ENCODE measurements at places on chromosomes 6 and 20.

DNA sequence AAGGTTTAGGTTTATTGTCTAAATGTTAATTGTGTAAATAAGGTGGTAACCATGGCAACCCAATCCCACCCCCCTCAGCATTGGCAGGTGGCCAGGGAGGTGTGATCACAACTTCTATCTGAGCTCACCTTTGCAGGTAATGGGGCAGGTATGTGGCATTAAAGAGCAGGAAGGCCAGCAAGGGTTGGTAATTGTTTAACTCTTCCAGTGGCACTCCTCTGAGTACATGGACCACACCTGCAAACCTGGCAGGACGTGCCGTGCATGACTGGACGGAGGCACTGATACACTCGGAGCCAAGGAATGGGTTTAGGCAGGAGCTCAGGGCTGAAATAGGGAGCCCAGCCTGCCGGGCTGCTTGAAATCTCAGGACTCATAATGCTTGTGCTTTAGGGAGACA lies 107.0 kb upstream of the BMP2 start:
- DNase-seq = no peak

DNA sequence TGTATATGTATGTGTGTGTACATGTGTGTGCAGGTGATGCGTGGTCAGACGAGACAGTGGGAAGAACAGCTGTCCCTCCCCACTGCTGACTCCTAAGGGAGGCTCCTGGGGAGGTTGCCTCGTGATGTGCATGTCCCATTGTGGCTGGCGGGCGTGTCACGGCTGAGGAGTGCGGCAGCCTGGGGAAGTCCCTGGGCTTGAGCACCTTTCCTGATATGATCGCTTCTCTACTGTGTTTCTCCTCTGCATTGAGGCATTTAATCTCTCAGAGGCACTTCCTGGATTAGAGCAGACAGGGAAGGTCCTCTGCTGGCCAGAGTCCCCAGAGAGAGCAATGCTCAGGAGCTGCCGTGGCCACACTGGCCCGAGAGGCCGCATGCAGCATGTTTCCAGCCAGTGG lies 11.4 kb downstream of the NPBWR2 start:
- DNase-seq = no peak

DNA sequence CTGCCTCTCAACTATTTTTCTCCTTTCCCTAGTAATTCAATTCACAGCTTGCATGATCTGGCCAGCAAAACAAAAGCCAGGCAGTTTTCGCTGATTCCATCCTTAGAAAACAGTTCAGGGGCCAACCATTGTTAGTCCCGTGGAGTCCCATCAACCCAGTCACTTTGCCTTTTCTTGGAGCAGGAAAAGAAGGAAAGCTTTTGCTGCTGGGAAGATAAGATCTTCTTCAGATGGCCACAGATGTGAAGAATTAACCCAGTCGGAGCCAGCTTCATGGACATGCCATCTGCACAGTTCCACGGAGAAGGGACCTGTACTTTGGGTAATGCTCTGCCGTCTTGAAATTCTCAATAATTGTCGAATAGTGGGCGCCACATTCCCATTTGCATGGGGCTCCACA lies 76.9 kb upstream of the TSHZ2 start:
- no peak for DNase-seq

DNA sequence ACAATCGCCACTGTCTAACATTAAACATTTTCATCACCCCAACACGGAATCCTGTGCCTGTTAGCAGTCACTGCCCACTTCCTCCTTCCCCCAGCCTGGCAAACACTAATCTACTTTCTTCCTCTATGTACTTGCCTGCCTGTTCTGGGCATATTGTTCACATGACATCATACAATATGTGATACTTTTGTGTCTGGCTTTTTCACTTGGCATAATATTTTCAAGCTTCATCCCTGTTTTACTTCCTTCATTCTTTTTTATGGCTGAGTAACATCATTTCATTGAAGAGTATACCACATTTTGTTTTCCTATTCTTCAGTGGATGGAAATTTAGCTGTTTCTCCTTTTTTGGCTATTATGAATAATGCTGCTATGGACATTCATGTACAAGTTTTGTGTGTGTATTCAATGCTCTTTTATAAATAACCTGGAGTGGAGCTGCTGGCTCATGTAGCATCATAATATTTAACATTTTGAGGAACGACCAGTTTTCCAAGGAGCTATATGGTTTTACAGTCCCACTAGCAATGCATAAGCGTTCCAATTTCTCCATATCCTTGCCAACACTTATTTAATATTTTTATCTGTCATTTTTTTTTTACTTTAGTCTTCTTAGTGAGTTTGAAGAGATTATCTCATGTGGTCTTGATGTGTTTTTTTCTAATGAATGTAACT lies 360.1 kb downstream of the HDGFL1 start:
- DNase-seq = no peak

GRCh38 chr20:25058847-25059810 lies 1.2 kb upstream of the ACSS1 start:
- no peak for DNase-seq

DNA sequence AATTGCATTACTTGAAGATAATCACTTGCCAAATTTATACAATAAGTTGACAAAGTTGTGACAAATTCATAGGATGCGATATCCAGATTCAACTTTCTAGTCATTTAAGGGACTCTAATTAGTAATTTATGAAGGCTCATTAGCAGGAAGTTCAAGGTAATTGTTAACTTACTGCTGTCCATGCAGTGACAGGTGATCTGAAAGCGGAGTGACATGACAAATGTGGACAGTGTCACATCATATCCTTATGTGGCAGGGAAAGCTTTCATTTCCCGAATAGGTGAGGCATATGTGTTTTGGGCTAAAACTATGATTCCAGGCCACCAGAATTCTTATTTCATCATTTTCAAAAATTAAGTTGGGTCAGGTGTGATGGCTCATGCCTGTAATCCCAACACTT lies 115.9 kb upstream of the BMP2 start:
- DNase-seq = no peak

- DNase-seq = no peak
Measured at GRCh38 chr6:134375220-134375580, 57.3 kb upstream of the SGK1 start.

DNA sequence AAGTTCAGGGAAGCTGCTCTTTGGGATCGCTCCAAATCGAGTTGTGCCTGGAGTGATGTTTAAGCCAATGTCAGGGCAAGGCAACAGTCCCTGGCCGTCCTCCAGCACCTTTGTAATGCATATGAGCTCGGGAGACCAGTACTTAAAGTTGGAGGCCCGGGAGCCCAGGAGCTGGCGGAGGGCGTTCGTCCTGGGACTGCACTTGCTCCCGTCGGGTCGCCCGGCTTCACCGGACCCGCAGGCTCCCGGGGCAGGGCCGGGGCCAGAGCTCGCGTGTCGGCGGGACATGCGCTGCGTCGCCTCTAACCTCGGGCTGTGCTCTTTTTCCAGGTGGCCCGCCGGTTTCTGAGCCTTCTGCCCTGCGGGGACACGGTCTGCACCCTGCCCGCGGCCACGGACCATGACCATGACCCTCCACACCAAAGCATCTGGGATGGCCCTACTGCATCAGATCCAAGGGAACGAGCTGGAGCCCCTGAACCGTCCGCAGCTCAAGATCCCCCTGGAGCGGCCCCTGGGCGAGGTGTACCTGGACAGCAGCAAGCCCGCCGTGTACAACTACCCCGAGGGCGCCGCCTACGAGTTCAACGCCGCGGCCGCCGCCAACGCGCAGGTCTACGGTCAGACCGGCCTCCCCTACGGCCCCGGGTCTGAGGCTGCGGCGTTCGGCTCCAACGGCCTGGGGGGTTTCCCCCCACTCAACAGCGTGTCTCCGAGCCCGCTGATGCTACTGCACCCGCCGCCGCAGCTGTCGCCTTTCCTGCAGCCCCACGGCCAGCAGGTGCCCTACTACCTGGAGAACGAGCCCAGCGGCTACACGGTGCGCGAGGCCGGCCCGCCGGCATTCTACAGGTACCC lies at the start of gene ESR1:
ESR1 (plus strand) TSS at position 170 of the 858 bp plus-strand sequence; CDS start at position 401, 231 bp downstream.
- DNase-seq = no peak

DNA sequence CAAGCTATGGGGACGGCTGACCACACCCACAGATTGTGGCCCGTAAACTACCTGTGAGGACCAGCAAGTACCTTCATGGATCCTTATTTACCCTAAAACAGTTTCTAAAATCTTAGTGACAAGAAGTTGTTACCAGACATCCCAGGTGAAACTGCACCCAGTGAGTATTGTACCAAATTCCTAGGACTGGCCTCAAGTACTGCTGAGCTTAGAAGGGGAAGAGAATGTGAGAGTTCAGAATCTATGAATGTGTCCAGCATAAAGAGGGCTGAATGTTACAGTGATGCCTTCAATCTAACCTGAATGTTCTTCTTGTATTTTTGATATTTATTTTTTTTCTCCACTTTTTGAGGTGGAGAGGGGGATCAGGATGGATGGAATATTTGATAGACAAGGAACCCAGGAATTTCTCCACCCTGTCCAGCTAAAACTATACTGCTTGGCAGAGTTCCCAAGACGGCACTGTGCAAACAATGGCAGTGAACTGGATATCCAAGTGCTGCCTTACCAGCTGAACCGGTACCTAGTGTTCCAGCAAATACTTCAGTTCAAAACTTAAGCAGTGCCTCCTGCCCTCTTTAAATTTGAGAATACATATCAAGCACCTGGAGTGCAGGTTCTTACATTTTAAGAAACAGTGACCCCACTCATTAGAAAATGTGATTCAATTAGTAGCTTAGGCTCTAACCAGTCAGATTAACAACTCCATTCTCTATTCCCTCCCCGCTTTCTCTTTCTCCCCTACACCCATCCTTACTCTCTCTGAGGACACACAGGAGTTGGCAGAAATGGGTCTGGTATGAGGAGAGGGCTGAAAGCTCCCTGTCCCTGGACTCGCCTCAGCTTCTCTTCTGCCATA lies 427.3 kb upstream of the FLRT3 start:
- no peak for DNase-seq

GRCh38 chr6:150729188-150729748 lies 129.6 kb downstream of the PLEKHG1 start:
- DNase-seq = no peak

DNA sequence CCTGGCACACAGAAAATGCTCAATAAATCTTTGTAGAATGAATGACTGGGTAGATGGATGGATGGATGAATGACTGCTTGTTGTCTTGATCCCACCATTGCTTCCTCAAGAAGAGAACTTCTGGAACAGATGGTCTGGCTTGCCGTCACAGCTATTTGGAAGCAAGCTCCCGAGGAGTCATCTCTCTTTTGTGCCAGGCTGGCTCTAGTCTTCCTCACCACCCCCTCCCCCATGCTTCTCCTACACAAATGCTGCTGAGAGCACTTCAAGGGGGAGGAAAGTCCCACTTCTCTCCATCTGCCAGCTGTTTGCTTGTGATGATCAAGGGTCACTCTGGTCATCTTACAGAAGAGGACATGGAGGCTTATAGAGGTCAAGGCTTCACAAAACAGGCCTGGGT lies 11.6 kb upstream of the KCNG1 start:
- no peak for DNase-seq

GRCh38 chr6:53199156-53199555 lies 50.5 kb upstream of the GCM1 start:
- no peak for DNase-seq

GRCh38 chr6:169208011-169208410 lies 45.6 kb downstream of the THBS2 start:
- DNase-seq = no peak

- no peak for DNase-seq
Measured at GRCh38 chr20:14609328-14610221, 272.2 kb upstream of the FLRT3 start.

DNA sequence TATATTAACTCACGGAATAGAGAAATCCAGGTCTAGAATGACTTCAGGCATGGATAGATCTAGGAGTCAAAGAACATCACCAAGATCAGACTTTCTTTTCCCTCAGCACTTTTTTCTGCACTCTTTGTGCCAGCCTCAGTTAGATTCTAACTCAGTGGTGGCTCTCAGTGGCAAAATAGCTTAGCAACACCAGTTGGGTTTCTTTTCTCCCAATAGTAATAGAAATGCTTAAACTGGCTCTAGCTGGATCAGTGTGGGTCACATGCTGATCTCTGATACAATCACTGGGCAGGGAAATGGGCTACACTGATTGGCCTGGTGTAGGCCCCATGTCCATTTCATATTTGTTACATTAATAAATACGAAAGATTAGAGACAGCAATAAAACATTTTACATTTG lies 44.2 kb upstream of the ARFGEF2 start:
- DNase-seq = no peak

GRCh38 chr20:17797161-17797560 lies 97.4 kb downstream of the BANF2 start:
- no peak for DNase-seq
